Right lung (tissue), 10 donors: ENCODE measurements at places on chromosomes 2 and 18. TPM values are rescaled to one million over a fixed set of nuclear protein-coding genes. Genes with fewer than 3 reads are reported as not detected.

The PDE11A gene
- polyA plus RNA-seq = 0.19 TPM

The ST6GAL2 gene
- polyA plus RNA-seq = 4.9 TPM

The DYNAP gene
- 0.18 TPM for polyA plus RNA-seq

The RAD51AP2 gene
- 0.69 TPM for polyA plus RNA-seq

The TPO gene
- polyA plus RNA-seq = 0.12 TPM

The SNTG2 gene
- 0.64 TPM for polyA plus RNA-seq

The C1GALT1C1L gene
- polyA plus RNA-seq = 2.4 TPM

The MEIS1 gene
- 178 TPM for polyA plus RNA-seq

GRCh38 chr18:52933356-52933755 lies 593.4 kb downstream of the DCC start:
- no peak for DNase-seq

- DNase-seq = no peak
These were observed 28.7 kb downstream of the SMAD2 start for GRCh38 chr18:47901624-47902362.

DNA sequence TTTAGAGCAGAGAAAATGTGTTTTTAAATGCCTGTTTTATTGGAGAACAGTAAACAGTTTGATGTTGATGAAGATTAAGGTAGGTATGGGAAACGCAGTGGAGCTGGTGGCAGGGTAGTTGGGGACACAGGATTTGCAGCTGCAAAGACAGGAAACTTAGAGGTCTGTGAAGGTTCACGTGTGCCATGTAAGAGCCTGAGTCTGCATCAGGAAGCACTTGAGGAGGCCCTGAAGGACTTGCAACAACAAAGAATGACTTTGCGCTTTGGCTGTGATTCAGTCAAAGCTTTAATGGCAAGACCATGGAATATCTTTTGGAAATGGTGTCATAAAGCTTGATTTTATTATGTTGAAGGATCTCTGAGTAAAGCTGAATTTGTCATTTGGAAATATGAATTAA lies 347.6 kb upstream of the KCNJ3 start:
- DNase-seq = no peak

GRCh38 chr2:46866770-46867246 lies 48.8 kb downstream of the MCFD2 start:
- no peak for DNase-seq

DNA sequence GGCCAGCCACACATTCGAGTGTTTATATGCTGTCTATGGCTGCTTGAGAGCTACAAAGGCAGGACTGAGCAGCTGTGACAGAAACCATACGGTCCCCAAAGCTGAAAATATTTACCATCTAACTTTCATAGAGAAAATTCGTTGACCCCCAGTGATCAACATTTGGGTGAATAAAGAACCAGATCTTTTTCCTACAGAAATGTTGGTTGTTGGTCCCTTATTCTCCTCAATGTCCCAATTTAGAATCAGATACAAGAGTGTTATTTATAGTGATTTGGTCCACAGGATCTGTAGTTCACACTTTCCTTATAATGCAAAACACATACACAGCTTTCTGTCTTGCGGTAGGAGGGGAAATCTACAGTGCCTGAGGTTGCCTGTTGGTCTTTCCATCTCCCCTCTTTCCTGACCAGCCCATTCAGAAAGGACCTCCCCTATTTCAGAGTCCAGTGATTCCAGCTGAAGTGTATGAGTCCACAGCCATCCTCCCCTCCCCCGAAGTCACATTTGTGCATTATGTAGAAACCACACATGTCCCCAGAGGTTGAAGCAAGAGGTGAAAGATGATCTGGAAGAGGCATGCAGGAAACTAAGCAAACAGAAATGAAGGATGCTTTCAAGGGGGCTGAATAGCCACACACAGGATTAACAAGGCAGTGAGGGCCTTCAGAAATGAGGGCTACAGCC lies 61.9 kb downstream of the SPRED2 start:
- no peak for DNase-seq

GRCh38 chr2:206245265-206245672 lies 29.2 kb upstream of the ZDBF2 start:
- peak; percentile 29 for DNase-seq

DNA sequence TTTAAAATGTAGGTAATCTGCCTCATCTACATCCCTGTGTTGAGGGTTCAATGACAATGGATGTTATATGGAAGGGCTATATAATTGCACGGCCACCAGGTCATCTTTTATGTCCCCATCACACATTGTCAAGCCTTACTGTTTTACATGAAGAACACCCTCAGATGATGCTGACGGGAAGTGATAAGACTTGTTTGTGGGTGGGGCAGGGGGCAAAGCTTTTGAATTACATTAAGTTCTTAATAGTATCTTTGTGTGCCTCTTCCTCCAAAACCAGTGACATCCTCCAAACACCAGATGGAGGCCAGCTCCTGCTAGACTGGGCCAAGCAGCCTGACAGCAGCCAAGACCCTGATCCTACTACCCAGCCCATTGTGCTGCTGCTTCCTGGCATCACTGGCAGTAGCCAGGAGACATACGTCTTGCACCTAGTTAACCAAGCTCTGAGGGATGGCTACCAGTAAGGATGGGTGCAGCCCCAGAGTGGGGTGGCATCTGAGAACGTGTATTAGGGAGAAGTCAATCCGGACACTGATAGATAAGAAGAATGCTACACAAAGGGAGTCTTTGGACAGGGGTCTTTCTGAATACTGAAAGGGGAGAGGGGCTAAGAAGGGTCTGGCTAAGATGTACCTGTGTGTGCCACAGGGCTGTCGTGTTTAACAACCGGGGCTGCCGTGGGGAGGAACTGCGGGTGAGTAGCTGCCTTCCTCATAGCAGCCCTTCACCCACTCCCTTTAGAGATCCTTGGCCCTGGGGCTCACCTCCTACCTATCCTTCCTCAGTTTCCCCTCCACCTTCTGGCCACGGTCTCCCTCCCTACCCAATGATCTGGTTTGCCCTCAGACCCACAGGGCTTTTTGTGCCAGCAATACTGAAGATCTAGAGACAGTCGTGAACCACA lies 5.3 kb downstream of the ABHD1 start:
- no peak for DNase-seq

GRCh38 chr18:837922-838321 lies 25.9 kb upstream of the YES1 start:
- no peak for DNase-seq

DNA sequence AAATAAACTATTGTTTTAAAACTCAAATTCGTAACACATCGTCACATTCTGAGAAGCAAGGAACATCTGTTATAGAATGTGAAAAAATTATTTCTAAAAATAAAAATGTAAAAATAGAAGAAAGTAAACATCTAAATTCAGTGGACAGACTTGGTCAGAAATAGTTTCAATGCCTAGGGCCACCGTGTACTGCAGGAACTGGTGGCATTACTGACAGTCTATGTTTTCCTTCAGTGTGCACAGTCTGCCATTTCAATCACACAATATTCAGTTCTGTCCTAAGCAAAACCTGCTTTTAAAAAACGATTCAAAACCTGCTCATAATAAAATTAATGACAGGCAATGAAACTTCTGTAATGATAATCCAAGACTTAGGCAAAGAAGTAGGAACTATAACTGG lies 190.1 kb downstream of the ERBB4 start:
- DNase-seq = no peak

DNA sequence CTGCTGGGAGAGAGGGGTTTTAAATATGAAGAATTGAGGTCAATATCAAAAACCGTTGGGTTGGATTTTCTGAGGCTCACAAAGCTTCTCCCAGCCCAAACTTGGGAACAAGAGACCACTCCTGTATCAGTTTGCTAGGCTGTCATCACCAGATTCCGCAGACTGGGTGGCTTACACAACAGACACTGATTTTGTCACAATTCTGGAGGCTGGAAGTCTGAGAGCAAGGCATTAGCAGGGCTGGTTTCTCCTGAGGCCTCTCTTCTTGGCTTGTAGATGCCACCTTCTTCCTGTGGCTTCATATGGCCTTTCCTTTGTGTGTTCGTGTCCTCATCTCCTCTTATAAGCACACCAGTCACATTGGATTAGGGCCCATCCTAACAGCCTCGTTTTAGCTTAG lies 122.9 kb upstream of the COPS8 start:
- no peak for DNase-seq

- no peak for DNase-seq
These were observed 195.4 kb downstream of the HAUS1 start for GRCh38 chr18:46299465-46300008.

- no peak for DNase-seq
These were observed 135.0 kb downstream of the DCDC2C start for GRCh38 chr2:3838348-3838747.

DNA sequence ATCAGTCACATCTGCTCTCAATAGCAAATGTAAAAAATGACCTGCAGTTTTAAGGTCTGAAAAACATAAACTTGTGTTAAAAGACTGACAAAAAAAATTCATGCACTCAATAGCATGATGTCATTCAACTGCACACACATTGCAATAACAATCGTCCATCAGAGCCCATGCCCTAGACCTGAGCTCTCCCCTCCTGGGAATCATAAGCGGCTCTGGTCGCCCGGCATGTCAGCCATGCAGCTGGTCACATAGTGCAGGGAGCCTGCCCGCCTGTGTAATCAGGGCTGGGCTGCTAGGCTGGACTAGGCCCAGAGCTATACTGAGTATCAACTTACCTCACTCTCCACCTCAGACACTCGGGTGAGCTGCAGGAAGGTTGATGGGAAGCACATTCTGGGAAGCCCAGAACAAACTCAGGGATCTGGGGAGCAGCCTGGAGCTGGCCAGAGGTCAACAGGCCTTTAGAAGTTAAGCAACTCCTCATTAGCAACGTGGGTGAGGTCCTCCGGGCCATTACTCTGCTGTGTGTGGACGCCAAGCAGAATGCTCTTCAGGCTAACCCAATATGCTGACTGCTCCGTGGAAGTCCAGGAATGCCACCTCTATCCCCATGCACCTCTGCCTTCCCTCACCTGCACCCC lies 165.5 kb downstream of the TTC32 start:
- no peak for DNase-seq

GRCh38 chr2:219458996-219459395 lies 24.4 kb downstream of the SPEG start:
- DNase-seq = no peak

DNA sequence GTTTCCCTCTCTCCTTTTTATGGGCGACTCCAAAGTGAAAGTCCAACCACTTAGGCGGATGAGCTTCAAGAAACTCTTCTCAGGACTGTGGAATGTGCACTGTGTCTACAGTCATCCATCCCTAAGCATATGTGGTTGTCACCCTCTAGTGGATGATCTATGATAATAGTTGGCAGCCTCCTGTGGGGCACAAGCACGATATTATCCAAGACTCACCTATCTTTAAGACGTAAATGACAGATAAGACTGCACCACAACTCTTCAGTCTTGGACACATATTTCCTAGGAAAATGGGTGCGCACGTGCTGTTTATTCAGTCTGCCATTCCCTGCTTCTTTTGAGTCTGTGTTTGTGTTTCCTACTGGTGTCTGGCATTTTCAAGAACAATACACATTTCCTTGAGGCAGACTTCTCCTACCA lies 145.5 kb upstream of the CTAGE1 start:
- DNase-seq = peak; percentile 65

DNA sequence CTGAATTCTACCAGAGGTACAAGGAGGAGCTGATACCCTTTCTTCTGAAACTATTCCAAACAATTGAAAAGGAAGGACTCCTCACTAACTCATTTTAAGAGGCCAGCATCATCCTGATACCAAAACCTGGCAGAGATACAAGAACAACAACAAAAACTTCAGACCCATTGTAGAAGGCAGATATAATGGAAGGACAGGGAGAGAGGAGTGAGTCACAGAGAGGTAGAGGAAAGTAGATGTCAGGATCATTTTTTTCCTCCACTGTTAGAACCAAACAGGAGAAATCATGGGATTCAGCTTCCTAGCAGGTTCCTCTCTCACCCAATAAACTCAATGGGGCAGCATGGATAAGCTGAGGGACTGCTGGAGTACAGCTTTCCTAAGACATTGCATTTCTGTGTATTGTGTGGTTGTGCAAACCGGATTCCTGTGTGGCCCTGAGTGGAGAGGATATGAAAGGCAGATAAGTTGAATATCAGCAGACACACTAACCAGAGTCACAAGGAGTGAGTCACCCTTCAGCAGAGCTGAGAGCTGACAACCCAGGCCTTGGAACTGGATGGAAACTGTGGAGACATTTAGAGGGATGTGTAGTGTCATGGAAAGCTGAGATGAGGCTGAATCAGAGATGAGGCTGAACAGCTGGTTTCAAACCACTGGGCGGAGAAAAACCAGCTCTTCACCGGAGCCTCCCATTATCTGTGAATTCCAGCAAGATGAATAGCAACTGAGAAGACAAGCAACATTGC lies 60.9 kb upstream of the MMADHC start:
- DNase-seq = no peak
